ENCODE measurements at places on chromosomes 7 and 10.
A peak's percentile ranks its signal among the peaks of the same experiment; 100 is the strongest.

DNA sequence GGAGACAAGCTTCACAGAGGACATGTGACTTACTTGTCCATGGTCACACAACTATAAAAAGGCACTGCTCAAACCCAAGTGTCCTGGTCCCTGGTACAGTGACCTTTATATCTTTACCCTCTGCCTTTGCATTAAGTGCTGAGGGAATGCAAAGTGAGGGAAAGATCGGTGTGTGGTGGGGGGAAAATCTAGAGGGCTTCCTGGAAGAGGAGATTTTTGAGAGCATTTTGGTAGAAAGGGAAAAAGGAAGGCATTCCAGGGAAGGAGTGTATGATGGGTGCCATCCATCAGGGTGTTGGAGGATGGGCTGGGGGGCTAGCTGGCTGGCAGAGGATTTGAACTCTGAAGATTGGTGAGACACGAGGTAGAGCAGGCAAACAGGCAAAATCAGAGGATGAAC is 9.3 kb downstream of the ZNF503 start:
- DNase-seq, result no peak
- H3K4me1 ChIP-seq, result peaks cover 9% of the 10 kb centered on the region
- no peak overlapping the region for H3K27ac ChIP-seq
- H3K4me3 ChIP-seq, result no peak overlapping the region
- H3K36me3 ChIP-seq, result peaks cover 4% of the 10 kb centered on the region
- peaks cover 61% of the 10 kb centered on the region for H3K27me3 ChIP-seq

DNA sequence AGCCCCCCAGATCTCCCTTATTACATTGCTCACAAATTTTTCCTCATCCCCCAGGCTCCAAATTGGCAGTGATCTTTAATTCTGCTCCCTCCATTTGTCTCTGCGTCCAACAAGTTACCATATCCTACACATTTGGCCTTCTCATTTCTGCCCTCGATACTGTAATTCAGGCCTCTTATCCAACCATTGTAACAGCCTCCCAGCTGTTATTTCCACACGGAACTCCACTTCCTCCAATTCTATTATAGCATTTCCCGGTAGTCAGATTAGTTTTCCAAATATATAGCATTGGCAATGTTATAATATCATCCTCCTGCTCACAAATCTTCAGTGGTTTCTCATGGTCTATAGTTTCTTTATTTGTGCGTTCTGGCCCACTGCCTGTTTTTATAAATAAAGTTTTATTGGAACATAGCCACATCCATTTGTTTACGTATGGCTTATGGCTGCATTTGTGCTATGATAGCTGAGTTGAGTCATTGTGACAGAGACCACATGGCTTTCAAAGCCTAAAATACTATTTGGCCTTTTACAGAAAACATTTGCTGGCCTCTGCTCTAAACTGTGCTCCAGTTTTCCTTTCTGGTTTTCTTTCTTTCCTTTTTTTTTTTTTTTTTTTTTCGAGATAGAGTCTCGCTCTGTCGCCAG is 126.5 kb upstream of the ZNF438 start:
- no peaks in the 10 kb centered on the region for H3K36me3 ChIP-seq
- no peak overlapping the region for H3K27ac ChIP-seq
- H3K4me3 ChIP-seq, result no peak overlapping the region
- DNase-seq, result no peak

GRCh38 chr7:132402751-132403245 is 173.5 kb downstream of the PLXNA4 start:
- H3K36me3 ChIP-seq, result peaks cover 9% of the 10 kb centered on the region
- peak overlapping the region; percentile 88 for H3K27ac ChIP-seq
- no peak for DNase-seq
- H3K27me3 ChIP-seq, result no peaks in the 10 kb centered on the region

DNA sequence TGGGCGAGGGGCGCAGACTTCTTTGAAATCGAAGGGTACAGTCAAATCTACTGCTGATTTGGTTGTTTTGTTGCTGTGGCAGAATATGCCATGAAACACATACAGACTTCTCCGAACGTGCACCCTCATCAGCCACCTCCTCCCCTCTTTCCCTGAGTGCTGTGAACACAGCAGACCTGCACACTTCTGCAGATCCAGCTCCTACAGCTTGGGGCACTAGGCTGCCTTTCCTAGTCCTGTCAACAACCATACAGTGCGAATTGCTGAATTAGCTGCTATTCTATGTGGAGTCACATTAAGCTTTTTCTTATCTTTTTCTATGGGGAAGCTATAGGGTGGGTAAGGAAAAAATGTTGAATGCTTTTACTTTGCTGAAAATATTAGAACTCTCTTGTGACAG is 57.5 kb downstream of the COL17A1 start:
- H3K4me1 ChIP-seq, result peaks cover 11% of the 10 kb centered on the region
- H3K36me3 ChIP-seq, result peaks cover 17% of the 10 kb centered on the region
- no peaks in the 10 kb centered on the region for H3K27me3 ChIP-seq
- no peak overlapping the region for H3K4me3 ChIP-seq

Data from neural crest cell (in vitro differentiated cells).